HEK293T (cell line): ENCODE measurements at places on chromosomes 7 and 10.
A peak's percentile ranks its signal among the peaks of the same experiment; 100 is the strongest.

DNA sequence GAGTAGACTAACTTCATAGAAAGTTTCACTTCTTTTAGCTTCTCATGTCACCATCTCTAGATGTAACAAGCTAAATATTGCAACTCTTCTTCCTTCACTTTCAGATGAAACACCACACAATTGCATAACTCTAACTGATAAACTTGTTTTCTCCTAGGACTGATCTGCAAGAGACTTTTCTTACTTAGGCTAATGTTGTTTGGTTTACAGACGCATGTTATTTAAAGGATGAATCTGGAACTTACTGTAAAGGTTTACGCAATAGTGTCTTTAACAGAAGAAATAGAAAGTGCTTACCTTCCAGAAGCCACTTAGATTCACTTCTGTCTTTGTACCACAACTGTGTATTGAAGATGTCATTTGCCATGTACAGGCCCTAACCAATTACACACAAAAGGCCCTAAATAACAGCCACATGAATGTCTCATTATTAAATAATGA lies 22.1 kb upstream of the ZC3HAV1 start:
- no peak for DNase-seq

- DNase-seq: no peak
Measured at GRCh38 chr10:132880128-132880981, 62.0 kb downstream of the CFAP46 start.

DNA sequence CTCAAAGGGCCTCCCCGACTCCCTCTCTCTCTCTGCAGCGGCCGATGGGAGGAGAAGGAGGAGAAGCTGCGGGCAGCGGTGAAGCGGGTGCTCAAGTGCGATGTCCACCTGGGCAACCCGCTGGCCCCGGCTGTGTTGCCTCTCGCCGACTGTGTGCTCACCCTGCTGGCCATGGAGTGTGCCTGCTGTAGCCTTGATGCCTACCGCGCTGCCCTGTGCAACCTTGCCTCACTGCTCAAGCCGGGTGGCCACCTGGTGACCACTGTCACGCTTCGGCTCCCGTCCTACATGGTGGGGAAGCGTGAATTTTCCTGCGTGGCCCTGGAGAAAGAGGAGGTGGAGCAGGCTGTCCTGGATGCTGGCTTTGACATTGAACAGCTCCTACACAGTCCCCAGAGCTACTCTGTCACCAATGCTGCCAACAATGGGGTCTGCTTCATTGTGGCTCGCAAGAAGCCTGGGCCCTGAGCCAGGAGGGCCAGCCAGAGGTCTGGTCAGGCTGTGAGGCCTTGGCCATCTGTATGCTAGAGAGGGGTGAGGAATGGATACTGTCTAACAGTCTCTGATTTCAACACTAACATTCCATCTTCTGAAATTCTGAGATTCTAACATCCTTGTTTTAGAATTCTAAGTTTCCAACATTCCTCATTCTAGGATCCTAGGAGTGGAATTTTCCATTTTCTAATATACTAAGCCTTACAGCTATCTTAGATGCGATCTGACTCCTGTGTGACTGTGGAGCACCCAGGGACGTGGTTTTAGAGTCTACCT lies 3.6 kb downstream of the INMT start:
- DNase-seq: no peak

DNA sequence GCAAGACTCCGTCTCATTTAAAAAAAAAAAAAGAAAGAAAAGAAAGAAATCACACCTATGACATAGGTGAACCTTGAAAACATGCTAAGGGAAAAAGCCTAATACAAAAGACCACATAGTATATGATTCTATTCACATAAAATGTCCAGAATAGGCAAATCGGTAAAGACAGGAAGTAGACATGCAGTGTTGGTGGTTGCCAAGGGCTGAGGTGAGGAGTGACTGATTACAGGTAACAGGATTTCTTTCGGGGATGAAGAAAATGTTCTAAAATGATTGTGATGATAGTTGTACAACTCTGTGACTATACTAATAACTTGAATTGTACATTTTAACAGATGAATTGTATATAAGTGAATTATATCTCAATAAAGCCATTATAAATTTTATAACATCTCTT lies 3.3 kb downstream of the XPNPEP1 start:
- no peak for DNase-seq

DNA sequence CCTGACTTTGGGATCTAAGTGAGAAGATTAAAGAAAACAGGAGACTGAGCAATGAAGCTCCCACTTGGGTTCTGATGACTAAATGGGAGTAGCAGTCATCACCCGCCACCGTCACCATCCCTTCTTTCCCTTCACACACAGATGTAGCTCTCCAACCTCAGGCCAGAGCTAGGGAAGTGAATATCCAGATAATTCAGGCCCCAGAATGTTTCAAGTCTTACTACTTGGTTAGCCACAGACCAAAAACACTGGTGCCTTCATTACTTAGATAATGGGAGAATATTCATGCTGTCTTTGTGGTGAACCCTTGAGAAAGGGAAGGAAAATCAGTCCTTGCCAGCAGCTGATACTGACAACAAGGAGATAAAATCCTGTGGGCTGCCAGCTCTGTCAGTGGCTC lies 100.7 kb downstream of the OSBPL3 start:
- no peak for DNase-seq

DNA sequence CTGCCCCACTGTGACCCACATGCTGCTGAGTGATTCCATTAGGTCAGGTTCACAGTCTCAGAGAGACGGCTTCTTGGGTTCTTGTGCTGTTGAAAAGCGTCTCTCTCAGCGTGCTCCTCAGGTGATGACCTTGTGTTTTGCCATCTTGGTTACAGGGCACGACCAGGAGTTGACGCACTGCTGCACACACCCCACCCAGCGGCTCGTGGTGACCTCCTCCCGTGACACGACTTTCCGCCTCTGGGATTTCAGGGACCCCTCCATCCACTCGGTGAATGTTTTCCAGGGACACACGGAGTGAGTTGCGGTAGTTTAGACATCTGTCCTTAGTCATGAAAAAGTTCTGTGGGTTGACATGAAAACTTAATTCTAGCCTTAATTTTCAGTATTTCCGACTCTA lies 48.8 kb downstream of the WDR37 start:
- DNase-seq: no peak

GRCh38 chr7:44212581-44213184 lies 11.9 kb downstream of the YKT6 start:
- DNase-seq: no peak

- no peak for DNase-seq
Measured at GRCh38 chr10:11521860-11522259, 89.6 kb downstream of the USP6NL start.

- no peak for DNase-seq
Measured at GRCh38 chr10:98272656-98273055, 4.7 kb upstream of the LOXL4 start.

- no peak for DNase-seq
Measured at GRCh38 chr10:43998021-43998809, 349.5 kb upstream of the ZNF32 start.

- no peak for DNase-seq
Measured at GRCh38 chr10:11781114-11781513, 38.9 kb downstream of the ECHDC3 start.

- DNase-seq: peak; percentile 69
Measured at GRCh38 chr7:128831178-128831993, 1.2 kb downstream of the FLNC start.

GRCh38 chr7:16317406-16317805 lies 103.9 kb downstream of the CRPPA start:
- DNase-seq: no peak

DNA sequence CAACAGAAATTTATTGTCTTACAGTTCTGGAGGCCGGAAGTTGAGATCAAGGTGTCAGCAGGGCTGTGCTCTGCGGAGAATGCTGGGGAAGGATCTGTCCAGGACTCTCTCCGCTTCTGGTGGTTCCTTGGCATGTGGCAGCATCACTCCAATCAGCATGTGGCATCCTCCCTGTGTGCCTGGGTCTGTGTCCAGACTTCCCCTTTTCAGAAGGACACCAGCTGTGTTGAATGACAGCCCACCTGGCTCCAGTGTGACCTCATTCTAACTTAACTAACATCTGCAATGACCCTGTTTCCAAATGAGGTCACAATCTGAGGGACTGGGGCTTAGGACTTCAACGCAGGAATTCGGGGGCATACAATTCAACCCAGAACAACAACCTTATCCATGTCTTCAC lies 141.9 kb downstream of the BMS1 start:
- no peak for DNase-seq

- peak; percentile 58 for DNase-seq
Measured at GRCh38 chr7:129824291-129825208, 128.2 kb downstream of the UBE2H start.

DNA sequence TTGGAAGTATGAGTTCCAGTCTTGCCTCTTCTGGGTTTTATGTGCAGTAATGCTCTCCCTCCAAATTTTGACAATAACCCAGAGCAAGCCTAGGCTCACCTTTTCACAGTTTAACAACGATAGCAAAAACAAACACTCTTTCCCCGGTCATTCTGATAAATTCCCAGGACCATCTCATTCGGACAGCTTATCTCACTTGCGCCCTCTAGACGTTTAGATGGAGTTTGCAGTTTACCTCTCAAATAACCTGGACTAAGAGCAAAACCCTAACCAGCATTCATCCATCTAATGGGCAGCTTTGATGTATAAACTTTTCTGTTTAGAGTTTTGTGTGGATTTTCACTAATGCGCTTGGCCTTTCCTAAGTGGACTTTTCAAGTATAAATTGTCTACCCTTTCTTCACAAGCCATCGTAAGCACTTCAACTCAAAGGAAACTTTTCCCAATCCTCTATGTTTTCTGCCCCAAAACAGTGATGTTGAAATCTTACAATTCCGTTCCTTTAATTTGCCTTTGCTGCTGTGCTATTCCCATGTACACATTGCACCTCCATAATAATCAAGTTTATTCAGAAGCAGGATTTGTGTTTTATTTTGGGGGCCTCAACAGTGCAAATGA lies 114.9 kb downstream of the HDAC9 start:
- DNase-seq: peak; percentile 46

DNA sequence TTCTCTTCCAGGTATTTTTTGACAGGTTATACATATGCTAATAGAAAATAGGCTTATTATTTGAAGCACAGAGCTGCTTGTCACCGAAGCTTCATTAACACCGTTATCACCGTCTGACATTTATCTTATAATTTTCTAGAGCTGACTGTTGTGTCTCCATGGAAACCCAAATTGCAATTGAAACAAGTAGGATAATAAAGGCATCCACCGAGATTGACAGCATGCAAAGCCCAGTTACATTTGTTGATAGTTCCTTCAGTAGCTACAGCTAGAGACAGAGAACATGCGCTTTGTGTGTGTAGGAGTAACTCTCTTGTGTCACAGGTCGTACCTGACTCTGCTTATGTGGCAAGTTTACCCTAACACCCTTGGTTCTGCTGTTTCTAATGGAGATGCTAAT lies 135.6 kb downstream of the CELF2 start:
- no peak for DNase-seq

- DNase-seq: no peak
Measured at GRCh38 chr10:67767244-67767643, 70.7 kb downstream of the DNAJC12 start.

GRCh38 chr7:36614959-36615358 lies 109.3 kb downstream of the AOAH start:
- DNase-seq: no peak

- DNase-seq: no peak
Measured at GRCh38 chr7:68866200-68866570, 732.1 kb upstream of the AUTS2 start.

DNA sequence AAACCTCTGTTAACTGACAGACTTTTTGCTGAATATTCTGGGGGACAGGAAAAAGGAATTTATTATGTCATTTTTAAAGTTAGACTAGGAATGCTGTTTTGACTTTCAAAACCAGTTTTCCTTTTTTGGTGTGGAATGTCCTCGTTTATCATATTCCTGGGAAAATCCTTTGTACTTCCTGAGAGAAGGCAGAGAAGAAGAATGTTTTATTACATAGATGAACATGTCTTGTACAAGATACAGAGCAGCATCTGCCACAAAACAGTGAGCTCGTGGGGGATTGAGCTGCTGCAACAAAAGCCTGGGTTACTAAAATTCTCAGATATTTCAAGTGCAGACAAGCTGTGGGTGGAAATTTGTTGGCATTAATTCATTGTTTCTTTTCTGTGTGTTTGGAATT lies 20.2 kb downstream of the MCU start:
- no peak for DNase-seq

DNA sequence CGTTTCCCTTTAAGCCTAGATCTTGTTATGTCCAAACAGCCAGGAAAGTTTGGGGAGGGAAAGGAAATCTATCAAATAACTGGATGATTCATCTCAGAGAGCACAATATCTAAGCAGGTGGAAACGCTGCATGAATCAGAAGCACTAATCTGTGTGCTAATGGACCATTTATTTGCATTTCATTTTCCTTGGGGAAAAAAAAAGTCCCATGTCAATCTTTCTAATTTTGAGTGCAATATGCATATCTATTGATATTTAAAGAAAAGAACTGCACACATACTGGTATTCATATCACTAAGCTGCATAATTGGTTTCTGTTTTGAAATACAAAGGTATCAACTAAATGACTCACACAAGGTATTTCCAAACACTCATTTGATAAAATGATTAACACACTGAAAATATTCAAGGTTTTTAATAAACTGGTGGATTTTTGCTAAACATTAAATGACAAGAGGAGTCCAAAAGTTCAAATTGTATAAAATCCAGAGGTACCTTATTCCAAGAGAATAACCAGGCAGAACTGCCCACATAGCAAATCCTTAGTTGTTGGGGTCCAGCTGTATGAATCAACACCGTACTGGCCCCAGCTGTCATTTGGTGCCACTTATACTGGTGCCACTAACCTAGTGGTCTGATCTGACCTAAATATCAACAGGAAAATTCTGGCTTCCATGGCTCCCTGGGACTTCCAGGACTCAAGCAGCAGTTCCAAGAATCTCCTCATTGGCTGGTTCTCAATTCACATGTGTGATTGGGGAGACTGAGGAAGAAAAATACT lies 122.2 kb upstream of the SP4 start:
- DNase-seq: no peak

GRCh38 chr10:132043861-132044695 lies 21.7 kb upstream of the JAKMIP3 start:
- DNase-seq: no peak

DNA sequence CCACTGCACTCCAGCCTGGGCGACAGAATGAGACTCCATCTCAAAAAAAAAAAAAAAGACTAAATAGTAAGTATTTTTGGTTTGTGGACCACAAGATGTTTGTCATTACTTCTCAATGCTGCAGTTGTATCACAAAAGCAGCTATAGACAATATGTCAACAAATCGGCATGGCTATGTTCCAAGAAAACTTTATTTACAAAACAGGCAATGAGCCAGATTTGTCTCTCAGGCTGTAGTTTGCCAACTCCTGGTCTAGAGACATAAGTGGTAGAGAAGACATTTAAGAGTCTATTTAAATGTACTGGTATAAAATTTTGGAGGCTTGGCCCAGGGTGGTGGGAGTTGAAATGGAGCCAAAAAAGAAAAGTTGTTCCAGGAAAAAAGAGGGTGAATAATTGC lies 185.8 kb downstream of the SORCS1 start:
- DNase-seq: no peak

DNA sequence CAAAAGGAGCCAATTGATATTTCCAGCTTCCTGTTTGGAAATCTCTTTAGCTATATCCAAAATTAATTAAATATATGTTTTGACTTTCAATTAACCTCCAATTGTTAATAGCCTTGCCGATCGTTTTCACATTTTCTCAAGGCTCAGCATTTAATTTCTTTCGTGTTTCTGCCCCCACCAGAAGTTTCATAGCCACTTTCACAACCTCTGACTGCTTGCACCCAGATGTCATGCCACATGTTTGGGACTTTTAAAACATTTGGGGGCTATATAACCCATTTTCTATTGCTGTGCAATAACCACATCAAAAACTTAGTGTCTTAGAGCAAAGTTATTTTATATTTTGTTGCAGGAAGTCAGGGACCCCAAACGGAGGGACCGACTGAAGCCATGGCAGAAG lies 510.6 kb upstream of the CNTNAP2 start:
- DNase-seq: no peak
